ENCODE measurements at places on chromosomes 1 and 21. TPM values are rescaled to one million over a fixed set of nuclear protein-coding genes. Genes with fewer than 3 reads are reported as not detected.

GRCh38 chr1:205118752-205119151, 3.0 kb downstream of the RBBP5 start:
- ATAC-seq, result no peak

- ATAC-seq, result no peak
Measured at GRCh38 chr1:112692681-112693080, 14.2 kb downstream of the RHOC start.

GRCh38 chr1:83067954-83068353, 931.0 kb downstream of the TTLL7 start:
- ATAC-seq, result no peak

DNA sequence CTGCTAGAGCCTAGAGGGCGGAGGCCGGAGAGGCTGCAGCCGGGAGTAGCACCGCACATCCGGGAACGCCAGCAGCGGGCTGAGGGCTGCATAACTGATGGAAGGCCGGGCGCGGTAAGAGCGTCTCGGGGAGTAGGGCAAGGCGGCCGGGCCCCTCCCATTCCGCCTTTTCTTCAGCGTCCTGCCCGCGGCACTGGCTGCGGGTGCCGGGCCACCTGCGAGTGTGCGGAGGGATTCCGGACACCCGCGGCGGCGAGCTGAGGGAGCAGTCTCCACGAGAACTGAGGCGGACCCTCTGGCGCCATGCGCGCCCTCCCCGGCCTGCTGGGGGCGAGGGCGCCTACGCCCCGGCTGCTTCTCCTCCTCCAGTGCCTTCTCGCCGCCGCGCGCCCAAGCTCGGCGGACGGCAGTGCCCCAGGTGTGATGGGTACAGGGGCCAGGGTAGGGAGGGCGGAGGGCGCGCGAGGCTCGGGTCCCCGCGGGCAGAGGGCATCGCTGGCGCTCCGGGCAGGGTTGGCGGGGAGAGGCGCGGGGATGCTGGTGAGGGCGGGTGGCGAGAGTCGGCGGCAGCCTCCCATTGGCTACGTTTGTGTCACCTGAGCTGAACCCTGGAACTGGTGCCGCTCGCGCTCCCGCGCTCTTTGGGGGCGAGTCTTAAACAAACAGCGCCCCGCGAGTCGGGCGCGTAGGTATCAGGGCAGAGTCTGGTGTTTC, 334.4 kb downstream of the SRGAP2C start:
- peak; percentile 72 for ATAC-seq

Gene COL6A2
- 20.5 TPM for total RNA-seq

DNA sequence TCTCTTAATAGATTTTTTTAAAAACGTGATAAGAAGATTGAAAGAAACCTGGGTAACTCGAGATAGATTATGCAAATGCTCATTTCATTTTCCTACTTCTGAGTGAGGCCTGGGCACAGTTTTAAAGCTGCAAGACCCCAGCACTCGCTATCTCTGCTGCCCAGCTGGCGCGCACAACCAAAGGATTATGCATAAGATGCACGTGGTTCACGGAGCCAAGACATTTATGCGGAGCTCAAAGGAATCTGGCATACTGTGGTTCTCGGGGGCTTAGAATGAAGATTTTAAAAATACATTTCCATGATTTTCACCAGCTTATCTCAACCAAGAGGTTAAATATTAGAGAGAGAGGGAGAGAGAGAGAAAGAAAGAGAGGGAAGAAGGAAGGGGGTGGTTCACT, 210.9 kb downstream of the DSCAM start:
- ATAC-seq, result no peak

Gene MCOLN2
- 0.52 TPM for total RNA-seq

Gene PCP4L1
- total RNA-seq, result 29.3 TPM

- no peak for ATAC-seq
Measured at GRCh38 chr1:201316556-201316955, 33.2 kb downstream of the PKP1 start.

GRCh38 chr1:6544831-6545230, 9.5 kb downstream of the NOL9 start:
- ATAC-seq, result no peak

Data from esophagus mucosa (tissue), 1 donor.